ENCODE measurements at places on chromosomes 2 and 18. TPM values are rescaled to one million over a fixed set of nuclear protein-coding genes. Genes with fewer than 3 reads are reported as not detected.

DNA sequence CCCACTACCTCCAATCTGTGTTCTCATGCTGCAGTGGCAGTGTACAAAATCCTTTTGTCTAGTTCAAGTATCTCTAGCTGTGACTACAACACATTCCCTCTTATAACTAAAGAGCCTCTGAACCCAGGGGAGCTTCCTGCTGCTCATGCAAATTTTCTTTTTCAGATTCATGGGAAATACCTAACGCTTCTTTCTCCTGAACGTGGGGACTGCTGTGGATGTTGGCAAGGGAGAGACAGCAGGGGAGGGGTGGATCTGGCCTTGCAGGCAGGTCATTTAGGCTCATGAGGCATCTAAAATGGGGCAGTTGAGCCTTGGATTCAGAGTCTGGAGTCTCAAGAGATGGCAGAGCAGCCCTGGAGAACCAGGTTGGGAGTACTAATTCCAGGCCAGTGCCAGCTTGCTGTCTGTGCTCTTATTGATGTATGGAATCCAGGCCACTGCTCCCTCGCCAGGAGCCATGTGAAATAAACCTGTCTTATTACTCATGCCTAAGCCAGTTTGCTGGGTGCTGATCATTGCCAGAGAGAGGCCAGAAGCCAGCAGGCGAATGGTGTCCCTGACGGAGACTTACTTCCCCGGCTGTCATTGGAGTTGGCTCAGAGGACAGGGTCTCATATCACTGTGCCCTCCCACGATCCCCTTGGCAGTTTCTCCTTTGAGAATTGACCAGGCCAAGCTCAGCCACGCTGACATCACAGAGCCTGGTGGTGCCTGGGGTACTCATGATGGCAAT, 29.2 kb upstream of the TNP1 start:
- H3K4me3 ChIP-seq: no peak overlapping the region
- H3K36me3 ChIP-seq: no peaks in the 10 kb centered on the region
- no peak overlapping the region for H3K27ac ChIP-seq
- DNase-seq: no peak
- H3K4me1 ChIP-seq: no peaks in the 10 kb centered on the region
- no peaks in the 10 kb centered on the region for H3K27me3 ChIP-seq

GRCh38 chr2:60292242-60292641, 261.2 kb downstream of the BCL11A start:
- no peak overlapping the region for H3K4me3 ChIP-seq
- no peaks in the 10 kb centered on the region for H3K4me1 ChIP-seq
- no peak for DNase-seq
- no peaks in the 10 kb centered on the region for H3K36me3 ChIP-seq

DNA sequence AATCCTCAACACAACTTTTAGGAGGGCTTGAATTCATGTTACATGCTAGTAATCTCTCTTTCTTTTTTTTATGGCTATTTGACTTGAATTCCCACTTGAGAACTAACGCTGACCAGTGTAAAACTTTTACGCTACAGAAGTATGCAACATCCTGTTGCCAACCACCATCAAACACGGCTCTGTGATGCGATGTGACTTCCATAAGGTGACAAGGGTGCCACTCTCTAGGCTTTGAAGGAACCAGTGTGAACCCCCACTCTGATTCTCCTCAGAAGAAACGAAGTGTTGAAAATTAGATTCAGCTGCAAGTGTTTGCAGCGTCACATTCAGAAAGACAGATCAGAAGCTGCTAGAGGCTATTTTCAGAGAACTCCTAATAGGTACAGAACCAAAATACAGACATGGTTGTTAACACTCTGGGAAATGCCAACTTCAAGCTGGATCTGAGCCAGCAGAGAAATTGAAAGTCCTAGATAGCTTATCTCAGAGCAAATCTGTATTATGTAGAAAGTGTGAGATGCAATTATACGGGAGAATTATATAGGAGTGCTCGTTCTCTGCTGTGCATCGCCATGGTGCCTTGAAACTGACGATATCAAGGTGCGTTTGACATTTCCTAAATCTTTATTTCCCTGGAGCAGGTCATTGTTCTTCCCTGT, 271.2 kb downstream of the LPIN1 start:
- DNase-seq: no peak
- H3K27me3 ChIP-seq: no peaks in the 10 kb centered on the region
- H3K27ac ChIP-seq: no peak overlapping the region
- no peak overlapping the region for H3K4me3 ChIP-seq
- no peaks in the 10 kb centered on the region for H3K36me3 ChIP-seq

- DNase-seq: no peak
- H3K4me3 ChIP-seq: no peak overlapping the region
- H3K4me1 ChIP-seq: no peaks in the 10 kb centered on the region
Measured at GRCh38 chr2:48910961-48911360, 155.4 kb upstream of the LHCGR start.

DNA sequence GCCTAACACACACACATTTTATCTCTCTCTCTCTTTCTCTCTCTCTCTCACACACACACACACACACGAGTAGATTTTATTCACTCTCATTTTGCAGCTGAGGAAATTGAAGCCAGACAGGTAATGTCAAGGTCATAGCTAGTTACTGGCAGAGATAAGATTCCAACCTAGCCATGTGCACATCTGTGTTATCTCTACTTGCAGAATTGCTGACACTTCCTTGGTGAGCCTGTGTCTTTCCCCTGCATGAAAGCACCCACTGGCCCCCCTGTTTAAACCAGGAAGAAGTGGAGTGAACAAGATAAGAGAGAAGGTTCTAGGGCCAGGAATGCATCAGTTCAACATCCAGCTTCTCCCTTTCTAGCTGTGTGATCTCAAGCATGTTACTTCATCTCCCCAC, 423.7 kb downstream of the TXNL1 start:
- H3K27me3 ChIP-seq: no peaks in the 10 kb centered on the region
- H3K36me3 ChIP-seq: no peaks in the 10 kb centered on the region
- no peak overlapping the region for H3K4me3 ChIP-seq
- no peak overlapping the region for H3K27ac ChIP-seq
- no peaks in the 10 kb centered on the region for H3K4me1 ChIP-seq

DNA sequence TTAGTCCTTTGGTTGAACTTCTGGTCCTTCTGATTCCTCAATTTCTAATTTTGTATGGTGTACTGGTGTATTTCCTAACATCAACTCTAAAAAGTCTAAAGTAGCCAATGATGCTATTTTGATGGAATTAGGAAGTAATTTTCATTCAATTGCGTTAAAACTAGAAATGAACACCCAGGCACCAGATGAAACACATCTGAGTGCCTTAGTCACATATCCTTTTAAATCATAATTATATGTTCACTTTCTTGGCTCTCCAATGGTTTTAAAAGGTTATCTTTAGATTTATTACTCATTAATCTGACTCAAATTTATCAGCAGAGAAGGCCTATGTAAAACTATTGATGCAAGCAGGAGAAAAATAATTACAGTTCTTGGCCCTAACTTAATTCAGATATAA, 119.7 kb downstream of the GAREM1 start:
- H3K4me3 ChIP-seq: no peak overlapping the region
- no peak overlapping the region for H3K27ac ChIP-seq
- no peak for DNase-seq
- peaks cover 8% of the 10 kb centered on the region for H3K4me1 ChIP-seq
- no peaks in the 10 kb centered on the region for H3K36me3 ChIP-seq

DNA sequence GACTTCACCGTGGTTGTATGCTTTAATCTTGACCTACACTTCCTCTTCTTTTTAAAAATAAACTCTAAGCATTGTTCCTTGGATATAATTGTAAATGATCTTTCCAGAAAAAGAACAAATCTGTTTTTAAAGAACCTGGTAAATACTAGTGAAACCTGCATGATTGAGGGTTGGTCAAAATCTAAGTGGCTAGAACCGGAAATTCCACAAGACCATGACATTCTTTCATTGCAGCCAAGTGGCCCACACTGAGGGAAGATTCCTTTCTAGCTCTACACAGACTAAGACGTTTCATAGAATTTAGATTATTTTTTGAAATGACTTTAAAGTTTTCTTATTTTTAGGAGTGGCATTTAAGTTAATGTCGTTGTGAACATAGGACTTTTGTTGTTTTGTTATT, 356.7 kb downstream of the NYAP2 start:
- no peaks in the 10 kb centered on the region for H3K36me3 ChIP-seq
- no peak for DNase-seq
- no peak overlapping the region for H3K27ac ChIP-seq
- H3K4me3 ChIP-seq: no peak overlapping the region

DNA sequence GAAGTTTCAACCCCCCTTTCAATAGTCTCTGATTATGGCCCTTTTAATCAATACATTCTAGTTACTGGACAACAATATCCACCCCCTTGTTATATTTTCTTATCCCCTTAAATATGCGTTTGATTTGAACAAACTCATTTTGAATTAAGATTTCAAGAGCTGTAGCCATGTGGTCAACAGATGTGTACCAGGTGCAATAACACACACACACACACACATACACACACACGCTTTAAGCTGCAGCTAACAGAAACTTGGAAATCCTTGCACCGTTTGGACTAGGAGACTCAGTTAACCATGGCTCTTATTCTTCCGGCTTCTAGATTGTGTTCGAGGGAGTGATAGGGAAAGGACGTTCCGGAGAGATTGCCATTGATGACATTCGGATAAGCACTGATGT, 82.8 kb downstream of the NRP2 start:
- no peaks in the 10 kb centered on the region for H3K27me3 ChIP-seq
- no peak overlapping the region for H3K27ac ChIP-seq
- peaks cover 35% of the 10 kb centered on the region for H3K36me3 ChIP-seq

GRCh38 chr18:3075491-3075890, 62.5 kb upstream of the LPIN2 start:
- H3K4me3 ChIP-seq: no peak overlapping the region
- no peaks in the 10 kb centered on the region for H3K4me1 ChIP-seq
- DNase-seq: no peak
- no peaks in the 10 kb centered on the region for H3K27me3 ChIP-seq
- no peaks in the 10 kb centered on the region for H3K36me3 ChIP-seq

DNA sequence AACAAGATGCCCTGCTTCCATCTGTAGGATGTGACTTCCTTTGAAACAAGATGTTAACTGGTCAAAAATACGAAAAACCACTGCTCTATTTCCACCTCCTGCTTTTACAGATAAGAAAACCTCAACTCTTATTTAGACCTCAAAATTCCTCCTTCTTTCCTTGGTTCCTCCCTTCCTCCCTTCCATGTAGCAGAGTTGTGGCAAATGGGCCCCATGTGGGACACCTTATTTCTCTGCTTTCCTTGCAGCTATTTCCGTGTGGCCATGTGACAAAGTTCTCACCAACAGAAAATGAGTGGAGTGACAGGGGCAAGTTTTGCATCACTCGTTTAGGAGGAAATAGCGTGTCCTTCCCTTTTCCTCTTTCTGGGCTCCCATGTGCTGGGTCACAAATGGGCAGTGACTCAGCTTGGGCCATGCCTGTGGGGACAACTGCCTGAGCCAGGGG, 69.4 kb upstream of the SMAD2 start:
- H3K4me3 ChIP-seq: no peak overlapping the region
- no peaks in the 10 kb centered on the region for H3K4me1 ChIP-seq
- H3K27ac ChIP-seq: no peak overlapping the region

DNA sequence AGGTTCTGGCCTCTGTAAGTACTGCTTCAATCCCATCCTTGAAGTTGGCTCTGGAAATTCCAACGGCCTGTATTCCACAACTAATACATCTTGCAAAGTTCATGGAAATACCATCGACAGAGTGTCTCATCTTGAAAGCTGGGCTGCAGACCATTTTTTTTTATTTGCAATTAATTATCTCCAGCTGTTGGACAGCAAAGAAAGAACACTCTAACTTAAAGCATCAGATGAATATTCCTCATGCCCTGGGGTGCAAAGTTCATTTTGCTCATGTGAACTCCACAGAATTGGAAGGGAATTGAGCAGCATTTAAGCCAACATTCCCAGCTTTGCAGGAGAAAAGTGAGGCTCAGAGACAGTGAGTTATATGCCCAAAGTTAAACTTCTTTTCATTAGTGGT, 96.5 kb upstream of the PIEZO2 start:
- H3K4me3 ChIP-seq: no peak overlapping the region
- H3K4me1 ChIP-seq: no peaks in the 10 kb centered on the region
- no peaks in the 10 kb centered on the region for H3K36me3 ChIP-seq
- no peaks in the 10 kb centered on the region for H3K27me3 ChIP-seq

- H3K36me3 ChIP-seq: no peaks in the 10 kb centered on the region
- peaks cover 99% of the 10 kb centered on the region for H3K27me3 ChIP-seq
- H3K27ac ChIP-seq: no peak overlapping the region
Measured at GRCh38 chr2:72915320-72915906, 1.9 kb upstream of the EMX1 start.

DNA sequence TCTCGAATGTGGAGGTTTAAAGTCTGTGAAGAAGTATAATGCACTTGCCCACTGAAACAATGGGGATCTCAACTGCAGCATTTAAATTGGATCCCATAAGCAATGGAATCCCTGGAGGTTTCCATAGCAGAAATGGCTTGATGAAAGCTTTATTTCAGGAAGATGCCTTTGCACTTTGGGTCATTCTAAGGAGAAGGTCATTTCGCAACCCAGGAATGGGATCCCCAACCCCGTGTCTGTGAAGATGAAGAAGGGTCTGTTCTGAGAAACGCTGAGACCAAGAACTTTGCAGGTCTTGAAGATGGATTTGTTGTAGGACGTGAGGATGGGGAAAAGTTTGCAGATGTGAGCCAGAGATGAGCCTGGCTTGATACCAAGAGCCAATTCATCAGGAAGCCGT, 1.8 kb upstream of the KCNG3 start:
- no peak overlapping the region for H3K27ac ChIP-seq
- H3K27me3 ChIP-seq: peaks cover 28% of the 10 kb centered on the region
- peaks cover 7% of the 10 kb centered on the region for H3K4me1 ChIP-seq
- no peaks in the 10 kb centered on the region for H3K36me3 ChIP-seq
- DNase-seq: no peak

DNA sequence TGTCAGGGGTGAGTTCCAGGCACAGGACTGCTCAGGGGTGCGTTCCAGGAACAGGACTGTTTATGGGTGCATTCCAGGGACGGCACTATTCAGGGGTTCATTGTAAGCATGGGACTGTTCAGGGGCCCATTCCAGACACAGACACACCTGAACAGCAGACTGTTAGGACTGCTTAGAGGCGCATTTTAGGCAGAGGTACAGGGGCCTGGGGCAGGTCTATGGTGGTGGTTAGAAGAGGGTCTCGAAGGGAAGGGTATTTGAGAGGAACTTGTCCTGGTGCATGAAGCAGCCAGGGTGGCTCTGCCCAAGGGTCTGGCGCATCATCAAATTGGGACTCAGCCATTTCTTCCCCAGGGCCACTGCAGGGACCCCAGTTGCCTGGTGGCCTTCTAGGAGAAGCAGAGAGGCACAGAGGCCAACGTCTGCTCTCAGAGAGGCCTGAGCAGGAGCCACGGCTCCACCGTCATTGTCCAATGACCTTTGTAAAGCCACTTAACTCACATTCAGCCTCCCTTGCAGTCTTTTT, 14.8 kb upstream of the MLPH start:
- H3K27ac ChIP-seq: no peak overlapping the region
- peaks cover 33% of the 10 kb centered on the region for H3K4me1 ChIP-seq
- peak; percentile 48 for DNase-seq

GRCh38 chr2:112339986-112340385, 64.6 kb downstream of the ZC3H6 start:
- H3K4me1 ChIP-seq: no peaks in the 10 kb centered on the region
- DNase-seq: no peak
- no peak overlapping the region for H3K27ac ChIP-seq
- H3K27me3 ChIP-seq: no peaks in the 10 kb centered on the region

- no peaks in the 10 kb centered on the region for H3K27me3 ChIP-seq
- peak overlapping the region; percentile 89 for H3K27ac ChIP-seq
- peaks cover 44% of the 10 kb centered on the region for H3K4me1 ChIP-seq
- no peak overlapping the region for H3K4me3 ChIP-seq
- DNase-seq: no peak
Measured at GRCh38 chr18:23257686-23258565, 122.6 kb downstream of the CABLES1 start.

Gene LOXHD1
- 2.7 TPM for total RNA-seq

Gene PPP1R1C
- total RNA-seq: 5.8 TPM

Gene SDC1
- 148 TPM for total RNA-seq

Gene ALLC
- not detected for total RNA-seq

Gene FANCL
- 17.9 TPM for total RNA-seq

Gene ARHGAP25
- total RNA-seq: 31.8 TPM
